ENCODE measurements at places on chromosomes 3 and 15.
A peak's percentile ranks its signal among the peaks of the same experiment; 100 is the strongest.

DNA sequence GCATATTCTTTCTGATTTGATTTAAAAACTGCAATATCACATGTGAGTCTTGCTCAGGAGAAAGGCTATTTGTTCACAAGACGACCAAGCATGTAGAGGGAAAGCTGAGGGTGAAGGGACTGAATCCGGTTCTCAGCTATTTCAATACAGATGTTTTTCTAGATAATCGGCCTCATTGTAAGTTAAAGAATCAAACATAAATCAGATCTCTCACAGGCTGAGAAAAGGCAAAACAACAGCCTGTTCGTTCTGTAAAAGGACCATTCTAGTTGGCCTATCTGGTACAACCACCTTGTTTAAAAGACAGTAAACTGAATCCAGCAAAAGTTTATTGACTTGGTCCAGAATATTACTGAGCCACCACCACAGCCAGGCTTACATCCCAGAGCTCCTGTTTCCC lies 1045.7 kb upstream of the CFAP20DC start:
- no peak for DNase-seq

DNA sequence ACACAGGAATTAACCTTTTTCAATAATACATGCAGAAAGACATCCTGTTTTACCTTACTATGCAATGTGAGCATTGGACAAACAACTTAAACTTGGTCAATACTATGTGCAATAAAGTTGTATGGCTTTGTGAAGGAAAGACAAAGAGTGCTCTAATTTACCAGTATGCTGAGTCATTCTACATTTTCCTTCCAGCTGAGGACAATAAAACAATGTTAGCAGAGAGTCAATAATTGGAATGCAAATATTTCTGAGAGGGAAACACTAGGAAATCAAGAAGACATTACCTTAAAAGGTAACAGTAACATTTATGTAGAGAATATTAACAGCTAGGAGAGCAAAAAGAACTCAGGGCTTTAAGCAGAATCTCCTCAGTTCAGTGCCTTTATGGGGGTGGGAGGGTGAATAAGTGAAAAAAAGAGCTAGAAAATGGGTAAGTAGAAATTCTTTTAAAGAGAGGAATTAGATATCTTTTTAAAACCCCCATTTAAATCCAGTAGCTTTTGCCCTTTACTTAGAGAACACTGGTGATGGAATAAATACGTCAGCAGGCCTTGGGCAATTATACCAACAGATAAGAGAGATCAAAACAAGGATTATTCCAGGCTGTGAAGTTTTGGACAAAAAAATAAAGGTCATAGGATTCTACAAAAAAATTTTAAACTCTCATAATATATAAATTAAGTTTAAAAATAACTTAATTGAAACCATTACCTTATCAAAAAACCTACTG lies 11.6 kb upstream of the HGD start:
- DNase-seq = no peak

DNA sequence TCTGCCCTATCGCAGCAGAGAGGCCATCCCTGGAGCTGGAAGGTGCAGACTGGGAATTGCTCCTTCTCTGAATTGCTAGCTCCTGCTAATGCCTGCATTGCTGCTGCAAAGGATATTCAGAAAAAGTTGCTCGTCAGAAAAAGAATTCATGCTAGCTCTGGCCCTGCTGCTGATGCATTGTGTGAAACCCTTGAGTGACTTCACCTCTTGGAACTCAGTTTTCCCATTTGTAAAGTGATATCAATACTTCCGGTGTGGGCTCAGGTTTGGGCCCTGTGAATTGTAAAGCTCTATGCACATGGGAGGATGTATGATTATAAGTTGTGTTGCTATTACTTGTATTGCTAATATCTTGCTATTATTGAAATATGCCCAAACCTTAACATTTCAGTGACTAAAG lies 11.4 kb downstream of the SQOR start:
- DNase-seq = no peak

DNA sequence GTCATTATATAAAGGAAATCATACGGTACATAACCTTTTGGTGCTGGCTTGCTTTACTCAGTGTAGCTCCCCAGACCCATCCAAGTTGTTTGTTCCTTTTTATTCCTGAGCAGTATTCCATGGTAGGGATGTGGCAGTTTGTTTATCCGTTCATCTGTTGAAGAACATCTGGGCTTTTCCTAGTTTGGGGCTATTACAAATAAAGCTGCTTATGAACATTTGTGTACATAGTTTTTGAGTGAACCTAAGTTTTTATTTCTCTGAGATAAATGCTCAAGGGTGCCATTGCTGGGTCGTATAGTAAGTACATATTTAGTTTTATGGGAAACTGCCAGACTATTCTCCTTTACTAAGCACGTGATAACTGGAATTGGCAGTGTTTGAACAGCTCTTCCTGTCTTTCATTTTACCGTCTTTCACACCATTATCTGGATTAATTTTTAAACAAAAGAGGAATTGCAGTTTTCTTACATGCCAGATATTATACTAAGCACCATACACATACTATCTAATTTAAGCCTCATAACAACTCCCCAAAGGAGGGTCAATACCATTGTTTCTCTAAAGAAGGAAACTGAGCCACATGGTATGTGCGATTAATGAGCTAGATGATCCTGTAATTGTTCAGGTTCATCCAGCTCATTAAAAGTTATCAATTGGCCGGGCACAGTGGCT lies 85.6 kb downstream of the PTPRG start:
- no peak for DNase-seq

DNA sequence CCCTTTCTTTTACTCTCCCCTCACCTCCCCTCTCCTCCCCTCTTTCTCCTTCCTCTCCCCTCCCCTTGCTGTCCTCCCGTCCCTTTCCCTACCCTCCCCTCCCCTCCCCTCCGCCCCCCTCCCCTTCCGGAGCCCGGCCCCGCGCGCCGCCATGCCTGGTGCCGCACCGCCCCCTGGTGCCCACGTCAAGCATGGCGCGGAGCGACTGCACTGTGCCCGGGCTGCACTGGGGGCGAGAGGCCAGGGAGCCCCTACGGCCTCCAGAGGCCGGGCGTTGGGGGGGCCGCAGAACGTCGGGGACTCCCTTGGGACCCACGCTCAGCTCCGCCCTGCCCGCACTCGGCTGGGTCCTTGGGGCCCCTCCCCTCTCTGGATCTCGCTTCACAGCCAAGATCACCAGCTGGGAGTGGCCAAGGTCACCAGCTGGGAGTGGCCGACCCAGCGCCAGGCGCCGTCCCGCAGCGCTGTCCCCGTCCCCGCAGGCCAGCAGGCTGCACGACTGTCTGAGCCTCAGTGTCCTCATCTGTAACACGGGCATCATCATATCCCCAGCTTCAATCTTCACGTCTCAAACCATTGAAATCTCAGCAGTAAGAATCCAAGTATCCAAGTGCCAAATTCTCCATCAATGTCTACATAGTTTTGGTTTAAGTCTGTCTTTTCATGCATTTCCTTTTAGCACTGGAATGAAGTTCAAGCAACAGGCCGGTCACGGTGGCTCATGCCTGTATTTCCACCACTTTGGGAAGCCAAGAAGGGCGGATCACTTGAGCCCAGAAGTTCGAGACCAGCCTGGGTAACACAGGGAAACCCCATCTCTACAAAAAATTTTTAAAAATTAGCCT lies 42.5 kb downstream of the TPRA1 start:
- DNase-seq = peak; percentile 83

DNA sequence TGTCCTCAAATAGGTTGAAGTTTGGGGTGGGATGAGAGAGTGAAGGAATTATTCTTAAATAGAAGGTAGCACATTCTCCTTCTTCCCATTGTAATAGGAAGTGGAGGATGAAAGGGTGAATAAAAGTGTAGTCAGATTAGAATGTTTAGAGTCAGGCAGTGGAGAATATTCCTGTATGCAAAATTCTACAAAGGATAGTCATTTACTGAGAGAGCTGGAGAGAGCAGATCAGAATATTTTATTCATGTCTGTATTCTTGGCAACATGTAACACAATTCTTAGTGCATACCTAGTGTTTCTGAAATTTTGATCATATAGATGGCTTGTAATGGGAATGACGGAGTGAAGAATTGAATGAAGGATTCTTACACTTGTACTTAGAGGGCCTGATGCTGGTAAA lies 139.1 kb downstream of the LSAMP start:
- no peak for DNase-seq

GRCh38 chr3:129441782-129442181 lies 1.8 kb downstream of the IFT122 start:
- DNase-seq = no peak

DNA sequence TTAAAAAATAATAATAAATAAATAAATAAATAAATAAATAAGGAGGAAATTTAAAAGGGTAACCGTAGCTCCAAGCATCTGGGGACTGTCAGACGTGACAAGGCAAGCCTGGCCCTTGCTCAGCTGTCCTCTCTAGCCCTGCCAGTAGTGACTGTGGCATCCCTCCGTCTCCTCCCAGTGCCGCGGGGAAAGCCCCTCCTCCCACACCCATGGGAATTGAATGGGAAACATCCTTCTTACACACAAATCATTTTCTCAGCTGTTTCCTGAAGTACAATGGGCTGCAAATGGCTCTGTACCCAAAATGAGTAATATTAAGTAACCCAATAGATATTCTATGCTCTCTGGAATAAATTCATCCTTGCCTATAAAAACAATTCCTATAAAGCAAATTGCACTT lies 101.6 kb upstream of the RAD18 start:
- DNase-seq = peak; percentile 58

Data from sigmoid colon (tissue), 7 donors.